Activated naive CD4-positive, alpha-beta T cell treated with anti-CD3 and anti-CD28 coated beads for 36 hours (primary cell): ENCODE measurements at places on chromosomes 7 and 10. TPM values are rescaled to one million over a fixed set of nuclear protein-coding genes. Genes with fewer than 3 reads are reported as not detected.

The EPHA1 gene
- 1.3 TPM for total RNA-seq

GRCh38 chr10:80390740-80391139 is 17.6 kb upstream of the PRXL2A start:
- DNase-seq = no peak

The VWC2 gene
- total RNA-seq = not detected

GRCh38 chr10:101310529-101311184 is 43.3 kb upstream of the BTRC start:
- DNase-seq = no peak

The MTURN gene
- total RNA-seq = 6.3 TPM
